ENCODE measurements at places on chromosomes 16 and 17.
A peak's percentile ranks its signal among the peaks of the same experiment; 100 is the strongest.

- no peak for DNase-seq
These were observed 29.7 kb downstream of the LDHD start for GRCh38 chr16:75086688-75087374.

DNA sequence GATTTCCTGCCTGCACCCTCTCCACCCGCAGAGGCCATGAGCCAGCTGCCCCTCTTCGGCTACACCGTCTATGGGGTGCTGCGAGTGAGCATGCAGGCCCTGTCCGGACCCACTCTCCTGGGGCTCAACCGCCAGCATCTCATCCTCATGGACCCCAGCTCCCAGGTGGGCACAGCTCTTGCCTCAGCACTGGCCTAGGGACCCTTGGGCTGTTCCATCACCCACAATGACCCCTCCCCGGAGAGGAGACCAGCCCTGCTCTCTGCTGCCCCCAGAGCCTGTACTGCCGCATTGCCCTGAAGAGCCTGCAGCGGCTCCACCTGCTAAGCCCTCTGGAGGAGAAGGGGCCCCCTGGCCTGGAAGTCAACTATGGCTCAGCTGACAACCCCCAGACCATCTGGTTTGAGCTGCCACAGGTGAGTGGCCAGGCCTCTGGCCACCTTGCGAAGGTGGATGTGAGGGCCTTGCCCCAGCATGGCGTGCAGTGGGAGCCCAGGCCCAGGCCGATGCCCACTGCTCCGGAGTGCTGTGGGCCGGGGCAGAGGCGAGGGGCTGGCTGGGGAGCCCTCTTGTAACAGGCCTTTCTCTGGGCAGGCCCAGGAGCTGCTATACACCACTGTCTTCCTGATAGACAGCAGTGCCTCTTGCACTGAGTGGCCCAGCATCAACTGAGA is 7.3 kb upstream of the SMIM5 start:
- DNase-seq, result no peak

- peak; percentile 84 for DNase-seq
These were observed 14.0 kb downstream of the FMNL1 start for GRCh38 chr17:45235416-45236281.

DNA sequence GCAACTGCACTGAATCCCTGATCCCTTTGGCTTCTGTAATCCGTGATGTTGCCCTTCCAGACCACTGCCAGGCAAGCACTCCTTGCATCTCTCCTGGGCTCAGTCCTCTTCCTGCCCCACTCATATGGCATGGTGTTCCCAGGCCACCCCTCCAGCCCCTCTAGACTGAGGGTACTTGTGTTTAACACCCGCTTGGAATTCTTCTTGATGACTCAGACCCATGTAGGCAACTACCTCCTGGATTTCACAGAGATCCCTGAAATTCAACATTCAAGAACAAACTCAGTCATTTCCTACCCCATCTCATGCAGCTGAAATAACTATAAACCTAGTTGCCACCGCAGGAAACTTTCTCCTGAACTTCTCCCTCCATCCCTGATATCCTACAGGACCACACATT is 541.9 kb upstream of the CDH11 start:
- DNase-seq, result no peak

GRCh38 chr16:89934611-89935553 is 11.7 kb downstream of the TUBB3 start:
- no peak for DNase-seq

GRCh38 chr17:11642655-11643054 is 44.4 kb downstream of the DNAH9 start:
- DNase-seq, result no peak

GRCh38 chr17:42937712-42938596 is 26.3 kb downstream of the AARSD1 start:
- no peak for DNase-seq

GRCh38 chr17:46928467-46929261 is 5.7 kb downstream of the GOSR2 start:
- no peak for DNase-seq

GRCh38 chr17:56602292-56603130 is 9.0 kb downstream of the NOG start:
- no peak for DNase-seq

DNA sequence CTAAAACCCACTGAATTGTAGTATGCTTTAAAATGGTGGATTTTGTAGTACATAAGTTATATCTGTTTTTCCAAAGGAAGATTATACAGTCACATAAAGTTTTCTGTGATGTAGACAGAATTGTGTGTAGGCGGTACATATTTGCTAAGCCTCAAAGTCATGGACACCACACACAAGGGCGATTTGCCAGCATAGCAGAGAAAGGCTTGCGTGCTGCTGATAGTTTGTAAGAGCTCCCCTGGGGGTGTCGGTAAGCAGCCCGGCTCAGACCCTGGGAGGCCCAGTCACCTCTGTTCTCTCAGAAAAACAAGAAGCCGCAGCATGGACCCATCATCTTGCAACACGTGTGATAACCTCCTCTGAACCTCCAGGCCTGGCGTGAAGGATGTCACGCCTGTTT is 38.3 kb upstream of the AKTIP start:
- DNase-seq, result no peak

- no peak for DNase-seq
These were observed 28.0 kb upstream of the SNN start for GRCh38 chr16:11639925-11640899.

GRCh38 chr17:17067257-17067656 is 25.0 kb downstream of the MPRIP start:
- DNase-seq, result no peak

DNA sequence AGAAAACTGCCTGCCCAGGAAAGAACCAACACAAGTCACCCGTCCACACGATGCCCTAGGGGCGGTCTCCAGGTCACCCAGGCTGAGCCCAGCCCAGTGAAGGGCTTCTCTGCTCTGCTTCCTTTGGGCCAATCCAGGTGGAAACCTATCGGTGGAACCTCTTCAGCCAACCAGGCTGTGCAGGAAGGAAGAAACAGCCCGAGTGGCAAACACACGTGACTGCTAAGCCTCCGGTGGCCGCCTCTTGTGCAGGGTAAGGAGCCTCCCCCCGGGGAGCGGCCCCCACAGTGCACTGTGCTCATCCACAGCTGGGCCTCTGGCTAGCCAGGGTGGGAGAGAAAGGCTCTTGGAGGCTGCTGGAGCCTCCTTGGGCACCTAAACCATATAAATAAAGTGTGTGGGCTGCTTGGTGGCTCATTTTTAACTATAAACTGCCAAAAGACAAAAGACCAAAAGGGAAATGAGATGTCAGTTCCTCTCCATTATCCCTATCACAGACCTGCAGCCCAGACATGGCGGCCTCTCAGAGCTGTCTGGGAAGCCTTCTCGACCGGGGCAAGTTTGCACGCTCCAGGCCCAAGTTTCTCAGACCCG is 2.4 kb downstream of the RTN4RL1 start:
- no peak for DNase-seq

DNA sequence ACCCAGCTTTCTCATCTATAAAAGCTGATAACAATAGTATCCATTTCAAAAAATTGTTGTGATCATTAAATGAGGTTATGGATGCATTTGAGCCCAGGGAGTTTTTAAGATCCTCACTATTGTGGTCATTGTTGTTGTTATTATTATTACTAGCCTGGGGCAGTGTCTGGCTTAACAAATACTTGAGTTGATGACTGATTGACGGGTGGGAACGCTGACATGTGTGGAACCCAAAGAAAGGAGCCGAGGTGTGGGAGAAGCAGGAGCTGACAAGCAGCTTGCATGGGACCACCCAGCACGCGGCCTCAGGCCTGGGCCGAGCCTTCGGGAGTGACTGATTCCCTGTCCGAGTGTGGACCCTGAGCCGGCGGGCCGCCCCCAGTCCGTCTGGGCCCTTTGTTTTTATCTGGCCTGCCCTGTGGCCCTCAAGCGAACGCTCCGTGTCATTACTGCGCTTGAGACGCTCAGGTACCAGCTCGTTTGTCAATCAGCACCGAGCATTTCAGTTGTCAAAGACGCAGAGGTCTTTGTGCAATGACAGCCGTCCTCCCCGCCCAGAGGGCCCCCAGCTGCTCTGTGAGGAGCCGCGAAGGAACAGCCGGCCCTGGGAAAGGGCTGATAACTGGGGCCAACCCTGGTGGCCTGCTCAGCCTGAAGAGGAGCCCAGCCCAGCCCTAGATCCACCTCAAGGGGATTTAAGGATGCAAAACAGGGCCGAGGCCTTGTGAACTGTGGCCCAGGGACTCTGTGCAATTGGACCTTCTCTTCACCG is 132.9 kb upstream of the FOXF1 start:
- DNase-seq, result no peak

- DNase-seq, result no peak
These were observed 11.9 kb upstream of the GPRC5C start for GRCh38 chr17:74419928-74420411.

- DNase-seq, result no peak
These were observed 67.2 kb upstream of the WSB1 start for GRCh38 chr17:27226611-27227230.

- DNase-seq, result no peak
These were observed 51.2 kb upstream of the DHX40 start for GRCh38 chr17:59513934-59514841.

DNA sequence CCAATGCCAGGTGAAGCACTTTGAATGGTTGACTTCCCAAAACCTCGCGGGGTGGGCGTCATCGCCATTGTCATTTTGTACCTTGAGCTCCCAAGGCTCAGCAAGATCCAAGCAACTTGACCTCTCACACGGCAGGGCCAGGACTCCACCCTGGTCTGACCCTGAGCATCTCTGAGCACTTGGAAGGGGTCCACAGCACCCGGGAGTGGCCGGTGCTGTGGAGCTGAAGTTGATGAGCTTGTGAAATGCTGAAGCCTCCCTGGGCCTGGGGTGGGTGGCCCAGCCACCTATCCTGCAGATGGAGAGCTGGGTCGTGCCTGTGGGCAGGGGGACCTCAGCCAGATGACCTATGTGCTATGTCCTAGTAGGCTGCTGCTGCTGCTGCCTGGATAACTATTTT is 283.3 kb upstream of the FOXF1 start:
- no peak for DNase-seq

DNA sequence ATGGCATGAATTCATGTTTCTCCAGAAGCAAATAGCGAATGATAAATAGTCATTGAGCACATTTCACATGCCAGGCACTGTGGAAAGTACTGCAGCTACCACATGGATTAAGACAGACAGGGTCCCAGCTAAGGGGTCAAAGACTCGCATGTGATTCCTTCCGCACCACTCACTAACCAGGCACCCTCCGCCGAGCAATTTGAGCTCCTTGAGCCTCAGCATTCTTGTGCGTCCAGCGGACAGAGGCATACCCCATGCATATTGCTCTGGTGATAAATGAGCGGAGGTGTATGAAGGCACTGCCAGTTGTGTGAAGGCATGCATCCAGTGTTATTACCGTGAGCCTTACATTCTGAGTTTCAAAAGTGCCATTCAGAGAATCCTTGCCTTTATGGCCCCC is 358.7 kb downstream of the HS3ST4 start:
- DNase-seq, result no peak

GRCh38 chr16:63695347-63695746 is 1426.5 kb downstream of the CDH11 start:
- DNase-seq, result no peak

DNA sequence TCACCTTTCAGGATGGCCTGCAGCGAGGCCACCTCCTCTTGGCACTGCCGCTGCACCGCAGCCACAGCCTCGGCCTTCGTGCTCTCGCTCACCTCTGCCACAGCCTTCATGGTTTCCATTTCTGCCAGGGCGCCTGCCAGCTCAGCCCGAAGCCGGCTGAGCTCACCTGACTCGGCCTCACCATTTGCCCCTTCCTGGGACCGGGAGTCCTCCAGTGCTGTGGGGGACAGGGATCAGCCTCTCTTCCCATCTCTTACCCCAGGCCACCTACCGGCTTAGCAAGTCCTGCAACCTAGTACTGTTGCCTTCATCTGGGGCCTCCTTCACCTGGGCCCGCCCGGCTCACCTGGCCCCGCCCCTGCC is 658 bp downstream of the RABEP2 start:
- DNase-seq, result no peak

GRCh38 chr16:1914988-1915387 is 3.2 kb downstream of the HS3ST6 start:
- DNase-seq, result no peak

GRCh38 chr16:85550953-85551924 is 61.9 kb upstream of the GSE1 start:
- DNase-seq, result no peak

GRCh38 chr16:1537763-1538289 is 4.4 kb downstream of the TMEM204 start:
- DNase-seq, result no peak
